ENCODE measurements at places on chromosomes 7 and 10.

- DNase-seq: no peak
These were observed 27.0 kb upstream of the ZNF862 start for GRCh38 chr7:149811221-149811620.

DNA sequence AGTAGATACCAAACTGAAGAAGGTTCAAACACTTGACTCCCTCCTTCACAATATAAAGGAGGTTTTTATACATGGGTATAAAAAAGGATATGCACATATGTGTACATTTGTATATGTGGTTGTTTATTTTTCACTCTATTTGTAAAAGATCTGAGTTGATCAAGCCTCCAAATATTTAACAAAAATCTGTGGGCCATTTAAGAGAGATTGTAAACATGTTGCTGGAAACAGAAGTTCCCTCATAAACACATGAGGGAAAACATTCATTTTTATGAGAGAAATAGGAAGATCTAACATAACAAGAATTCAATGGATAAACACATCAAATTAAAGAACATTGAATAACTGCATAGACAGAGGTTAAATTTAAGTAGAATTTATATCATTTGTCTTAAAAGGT lies 81.7 kb downstream of the COL28A1 start:
- DNase-seq: no peak

- DNase-seq: no peak
These were observed 6.2 kb downstream of the HHEX start for GRCh38 chr10:92695679-92696605.

DNA sequence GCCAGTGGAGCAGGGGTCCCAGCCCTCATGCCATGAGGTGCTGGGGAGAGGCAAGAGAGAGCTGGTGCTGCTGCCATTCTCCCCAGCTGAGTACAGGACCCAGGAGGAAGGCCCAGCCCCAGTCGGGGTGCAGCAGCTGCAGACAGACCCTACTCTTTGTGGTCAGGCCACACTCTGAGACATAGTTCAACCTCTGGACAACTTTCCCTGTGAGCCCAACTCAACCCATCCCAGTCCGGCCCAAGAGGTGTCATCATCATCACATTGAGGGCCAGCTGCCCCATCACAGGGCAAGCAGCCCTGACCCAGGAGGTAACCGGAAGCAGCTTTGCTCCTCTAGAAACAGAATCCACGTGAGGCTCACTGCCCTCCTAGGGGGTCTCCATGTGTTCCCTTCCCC lies 133.8 kb upstream of the KCNMA1 start:
- no peak for DNase-seq

DNA sequence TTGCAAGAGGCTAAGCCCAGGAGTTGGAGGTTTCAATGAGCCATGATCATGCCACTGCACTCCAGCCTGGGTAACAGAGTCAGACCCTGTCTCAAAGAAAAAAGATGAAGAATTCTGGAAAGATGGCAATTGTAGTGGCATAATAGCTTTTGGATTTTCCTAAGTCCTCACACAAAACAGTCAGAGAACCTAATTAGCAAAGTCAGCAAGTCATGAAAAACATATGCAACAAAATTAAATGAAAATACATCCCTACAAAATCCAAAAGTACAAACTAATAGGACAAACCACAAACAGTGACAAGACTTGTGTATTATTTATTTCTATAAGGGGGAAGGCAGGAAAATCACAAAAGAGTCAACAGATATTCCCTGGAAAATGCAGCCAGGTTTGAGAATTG lies 362.3 kb upstream of the PLXDC2 start:
- DNase-seq: no peak

- DNase-seq: no peak
These were observed 618 bp upstream of the RELN start for GRCh38 chr7:103989785-103990767.

GRCh38 chr7:150369748-150370501 lies 1.3 kb downstream of the REPIN1 start:
- no peak for DNase-seq

GRCh38 chr7:75534727-75535307 lies 42.7 kb downstream of the SPDYE5 start:
- DNase-seq: no peak
